ENCODE measurements at places on chromosomes 4 and X. TPM values are rescaled to one million over a fixed set of nuclear protein-coding genes. Genes with fewer than 3 reads are reported as not detected.

- H3K27ac ChIP-seq = no peak overlapping the region
- H3K36me3 ChIP-seq = no peaks in the 10 kb centered on the region
- no peaks in the 10 kb centered on the region for H3K4me1 ChIP-seq
- DNase-seq = no peak
- H3K4me3 ChIP-seq = no peak overlapping the region
Observed at GRCh38 chr4:25457053-25457715, 80.1 kb downstream of the ANAPC4 start.

DNA sequence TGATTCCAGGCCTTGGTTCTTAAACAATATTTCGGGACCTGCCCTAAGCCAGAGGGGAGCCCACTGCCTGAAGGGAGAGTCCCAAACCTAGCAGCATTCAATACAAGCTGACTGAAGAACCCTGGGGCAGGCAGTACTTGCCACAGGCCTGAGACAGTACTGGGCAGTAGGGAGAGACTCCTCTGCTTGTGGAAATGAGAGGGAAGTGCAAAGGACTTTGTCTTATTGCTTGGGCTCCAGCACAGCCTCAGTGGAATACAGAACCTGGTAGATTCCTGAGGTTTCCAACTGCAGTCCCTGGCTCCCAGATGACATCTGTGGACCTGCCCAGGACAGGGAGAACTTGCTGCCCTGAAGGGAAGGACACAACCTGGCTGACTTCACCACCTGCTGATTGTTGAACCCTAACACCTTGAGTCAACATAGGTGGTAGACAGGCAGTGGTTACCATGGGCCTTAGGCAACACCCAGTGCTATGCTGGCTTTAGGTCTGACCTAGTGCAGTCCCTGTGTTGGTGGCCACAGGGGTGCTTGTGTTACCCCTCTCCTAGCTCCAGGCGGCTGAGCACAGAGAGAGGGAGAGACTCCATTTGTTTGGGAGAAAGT, 20.3 kb upstream of the ABCG2 start:
- no peak overlapping the region for H3K27ac ChIP-seq
- no peaks in the 10 kb centered on the region for H3K36me3 ChIP-seq
- no peaks in the 10 kb centered on the region for H3K4me1 ChIP-seq
- no peaks in the 10 kb centered on the region for H3K27me3 ChIP-seq

PCSK1N gene
- not detected for polyA plus RNA-seq

DMRTC1 gene
- not detected for polyA plus RNA-seq

GRCh38 chr4:85419103-85419502, 55.8 kb upstream of the ARHGAP24 start:
- H3K4me3 ChIP-seq = no peak overlapping the region
- H3K4me1 ChIP-seq = peaks cover 11% of the 10 kb centered on the region
- DNase-seq = no peak
- H3K27ac ChIP-seq = no peak overlapping the region

- H3K4me1 ChIP-seq = no peaks in the 10 kb centered on the region
- H3K36me3 ChIP-seq = no peaks in the 10 kb centered on the region
- no peak overlapping the region for H3K4me3 ChIP-seq
- H3K27me3 ChIP-seq = no peaks in the 10 kb centered on the region
- no peak overlapping the region for H3K27ac ChIP-seq
Observed at GRCh38 chr4:158571736-158572135, 50.1 kb downstream of the RXFP1 start.

GRCh38 chrX:3351276-3351675, 4.8 kb upstream of the MXRA5 start:
- DNase-seq = no peak
- H3K27me3 ChIP-seq = peaks cover 5% of the 10 kb centered on the region
- no peaks in the 10 kb centered on the region for H3K36me3 ChIP-seq
- no peak overlapping the region for H3K27ac ChIP-seq
- H3K4me1 ChIP-seq = no peaks in the 10 kb centered on the region

- H3K27me3 ChIP-seq = no peaks in the 10 kb centered on the region
- H3K36me3 ChIP-seq = no peaks in the 10 kb centered on the region
- DNase-seq = no peak
Observed at GRCh38 chr4:23993373-23993772, 103.5 kb upstream of the PPARGC1A start.

DNA sequence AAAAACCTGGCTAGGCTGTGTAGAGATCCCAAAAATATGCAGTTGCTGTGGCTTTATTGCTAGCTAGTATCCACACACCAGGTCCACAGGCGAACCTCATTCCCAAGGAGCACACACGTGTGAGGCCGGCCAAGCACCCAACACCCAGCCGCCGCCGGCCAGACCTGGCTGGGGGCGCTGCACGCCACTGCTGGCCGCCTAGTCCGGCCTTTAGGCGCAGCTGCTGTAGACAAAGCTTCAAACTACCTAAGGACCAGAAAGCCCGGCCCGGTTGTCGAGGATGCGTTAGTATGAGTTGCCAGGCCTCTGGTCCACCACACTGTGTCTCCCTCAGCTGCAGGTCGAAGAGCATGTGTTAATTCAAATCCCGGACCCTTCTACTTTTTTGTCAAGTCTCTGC, 3.1 kb downstream of the POU3F4 start:
- peaks cover 75% of the 10 kb centered on the region for H3K27me3 ChIP-seq
- H3K27ac ChIP-seq = no peak overlapping the region
- no peaks in the 10 kb centered on the region for H3K36me3 ChIP-seq
- no peak overlapping the region for H3K4me3 ChIP-seq

- H3K27ac ChIP-seq = no peak overlapping the region
- no peaks in the 10 kb centered on the region for H3K4me1 ChIP-seq
- H3K36me3 ChIP-seq = no peaks in the 10 kb centered on the region
- no peak overlapping the region for H3K4me3 ChIP-seq
- no peak for DNase-seq
- H3K27me3 ChIP-seq = no peaks in the 10 kb centered on the region
Observed at GRCh38 chr4:52788806-52789205, 37.6 kb upstream of the ERVMER34-1 start.

- peaks cover 3% of the 10 kb centered on the region for H3K4me1 ChIP-seq
- DNase-seq = no peak
- H3K4me3 ChIP-seq = no peak overlapping the region
- no peak overlapping the region for H3K27ac ChIP-seq
- H3K27me3 ChIP-seq = peaks cover 100% of the 10 kb centered on the region
Observed at GRCh38 chr4:8862334-8862733, 9.3 kb downstream of the HMX1 start.

DNA sequence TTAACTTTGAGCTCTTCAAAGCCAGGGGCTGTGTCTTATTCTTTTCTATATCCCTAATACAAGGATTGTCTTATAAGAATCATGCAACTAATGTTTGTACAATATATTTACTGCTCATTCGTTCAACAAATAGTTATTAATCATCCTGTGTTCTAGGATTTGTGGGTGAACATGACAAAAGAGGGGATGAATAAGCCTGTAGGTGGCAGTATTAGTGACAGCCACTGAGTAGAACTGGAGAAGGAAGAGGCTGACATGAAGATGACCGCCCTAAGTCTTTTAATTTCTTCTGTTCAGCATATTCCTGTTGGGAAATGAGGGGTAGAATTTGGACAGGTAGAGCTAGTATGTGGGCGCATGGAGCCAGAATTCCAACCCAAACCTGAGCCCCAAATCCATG, 11.9 kb upstream of the LINC00632 start:
- H3K4me3 ChIP-seq = no peak overlapping the region
- DNase-seq = no peak
- no peaks in the 10 kb centered on the region for H3K36me3 ChIP-seq
- no peaks in the 10 kb centered on the region for H3K27me3 ChIP-seq
- H3K27ac ChIP-seq = no peak overlapping the region

DNA sequence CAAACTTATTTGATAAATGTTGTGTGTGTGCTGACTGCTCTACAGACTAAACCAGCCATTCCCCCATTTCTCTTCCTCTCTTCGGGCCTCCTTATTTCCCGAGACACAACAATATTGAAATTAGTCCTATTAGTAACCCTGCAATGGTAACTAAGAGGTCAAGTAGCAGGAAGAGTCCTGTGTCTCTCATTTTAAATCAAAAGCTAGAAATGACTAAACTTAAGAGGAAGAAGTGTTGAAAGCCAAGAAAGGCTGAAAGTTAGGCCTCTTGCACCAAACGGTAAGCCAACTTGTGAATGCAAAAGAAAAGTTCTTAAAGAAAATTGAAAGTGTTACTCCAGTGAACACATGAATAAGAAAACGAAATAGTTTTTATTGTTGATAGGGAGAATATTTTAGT, 357.8 kb upstream of the SLC7A11 start:
- peaks cover 38% of the 10 kb centered on the region for H3K4me1 ChIP-seq
- H3K27ac ChIP-seq = no peak overlapping the region
- DNase-seq = no peak
- no peaks in the 10 kb centered on the region for H3K36me3 ChIP-seq

L1CAM gene
- polyA plus RNA-seq = 2.6 TPM

HSD17B10 gene
- polyA plus RNA-seq = 212 TPM

SLC6A14 gene
- polyA plus RNA-seq = 0.01 TPM

GRCh38 chr4:59848457-59848856, 1351.7 kb upstream of the ADGRL3 start:
- no peaks in the 10 kb centered on the region for H3K36me3 ChIP-seq
- H3K27me3 ChIP-seq = no peaks in the 10 kb centered on the region
- no peaks in the 10 kb centered on the region for H3K4me1 ChIP-seq
- no peak for DNase-seq

DNA sequence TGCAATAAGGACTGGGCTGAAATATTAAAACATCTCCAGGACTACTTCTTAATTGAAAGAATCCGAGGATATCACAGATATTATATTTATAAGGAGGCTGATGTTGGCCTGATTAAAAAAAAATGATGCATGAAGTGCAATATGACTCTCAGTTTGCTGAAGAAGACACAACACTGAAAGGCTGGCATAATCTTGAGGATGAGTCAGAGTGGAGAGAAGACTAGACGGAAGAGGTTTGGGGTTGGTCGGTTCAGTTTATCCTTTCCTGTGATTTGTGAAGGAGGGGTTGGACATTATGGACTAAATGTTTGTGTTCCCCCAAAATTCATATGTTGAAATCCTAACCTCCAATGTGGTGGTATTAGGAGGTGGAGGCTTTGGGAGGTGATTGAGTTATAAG, 170.3 kb downstream of the CORIN start:
- no peaks in the 10 kb centered on the region for H3K36me3 ChIP-seq
- DNase-seq = no peak

Measured in heart right ventricle (tissue), 16 donors.